ENCODE measurements at places on chromosomes 16 and 17.

- DNase-seq, result no peak
These were observed 16.4 kb downstream of the RAD51D start for GRCh38 chr17:35103271-35103670.

DNA sequence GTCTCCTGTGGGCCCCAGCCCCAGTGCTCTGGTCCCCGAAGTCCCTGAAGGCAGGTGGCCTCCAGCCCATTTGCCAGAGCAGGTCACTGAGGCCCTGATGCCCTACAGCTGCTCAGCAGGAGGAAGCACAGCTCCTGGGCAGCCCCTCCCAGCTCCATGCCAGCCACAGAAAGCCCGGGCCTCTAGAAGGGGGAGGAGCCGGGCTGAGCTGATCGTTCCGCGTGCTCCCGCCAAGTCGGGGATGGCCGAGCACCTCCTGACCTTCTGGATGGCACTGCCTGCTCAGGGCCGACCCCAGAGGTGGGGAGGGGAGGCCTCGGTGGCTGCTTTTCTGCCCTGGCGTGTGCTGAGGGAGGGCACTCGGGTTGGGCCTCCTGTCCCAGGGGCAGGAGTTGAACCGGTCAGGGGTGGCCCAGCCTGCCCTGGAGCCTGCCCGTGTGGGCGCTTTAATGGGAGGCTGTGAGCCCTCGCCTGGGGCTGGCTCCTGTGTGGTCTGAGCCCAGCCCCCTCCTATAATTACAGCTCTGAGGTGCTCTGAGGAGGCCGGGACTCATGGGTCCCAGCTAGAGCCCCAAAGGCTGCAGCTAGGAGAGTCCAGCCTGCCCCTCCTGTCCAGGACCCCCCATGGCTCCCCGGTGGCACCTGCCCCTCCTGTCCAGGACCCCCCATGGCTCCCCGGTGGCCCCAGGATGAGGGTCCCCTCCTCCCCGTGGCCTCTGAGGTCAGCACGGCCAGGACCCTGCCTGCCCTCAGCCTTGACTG is 29.7 kb downstream of the ZFPM1 start:
- no peak for DNase-seq

DNA sequence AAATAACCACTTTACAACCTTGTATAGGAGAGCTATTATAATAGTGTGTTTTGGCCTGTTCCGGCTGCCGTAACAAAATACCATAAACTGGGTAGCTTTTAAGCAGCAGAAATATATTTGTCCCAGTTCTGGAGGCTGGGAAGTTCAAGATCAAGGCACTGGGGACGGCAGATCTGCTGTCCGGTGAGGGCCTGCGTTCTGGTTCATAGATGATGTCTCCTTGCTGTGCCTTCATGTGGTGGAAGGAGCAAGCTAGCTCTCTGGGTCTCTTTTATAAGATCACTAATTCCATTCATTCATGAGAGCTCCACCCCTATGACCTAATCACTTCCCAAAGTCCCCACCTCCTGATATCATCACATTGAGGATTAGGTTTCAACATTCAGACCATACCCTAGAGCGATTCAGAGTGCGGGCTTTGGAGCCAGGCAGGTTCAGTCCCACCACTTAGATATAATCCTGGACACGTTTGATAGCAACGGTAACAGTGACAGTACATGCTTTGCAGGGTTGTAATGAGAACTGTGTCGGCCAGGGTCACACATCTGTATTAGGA is 76.2 kb upstream of the ZFHX3 start:
- peak; percentile 10 for DNase-seq

DNA sequence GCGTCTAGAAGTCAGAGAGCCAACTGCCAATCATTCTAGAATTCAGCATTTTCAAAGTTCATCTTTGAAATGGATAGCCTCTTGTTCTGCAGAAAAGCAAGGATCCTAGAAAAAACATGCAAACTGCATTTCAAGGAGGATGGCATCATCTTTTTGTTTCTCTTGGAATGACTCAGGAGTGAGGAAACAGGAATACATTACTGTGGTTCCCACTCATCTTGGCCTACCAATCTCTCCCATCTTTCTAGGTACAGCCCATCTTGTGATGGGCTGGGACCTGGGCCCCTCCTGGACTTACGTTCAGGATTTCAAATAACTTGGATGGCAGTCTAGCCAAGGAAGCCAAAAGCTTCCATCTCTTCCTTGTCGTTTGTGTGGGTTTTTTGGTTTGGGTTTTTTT is 363.4 kb downstream of the CDH13 start:
- no peak for DNase-seq

DNA sequence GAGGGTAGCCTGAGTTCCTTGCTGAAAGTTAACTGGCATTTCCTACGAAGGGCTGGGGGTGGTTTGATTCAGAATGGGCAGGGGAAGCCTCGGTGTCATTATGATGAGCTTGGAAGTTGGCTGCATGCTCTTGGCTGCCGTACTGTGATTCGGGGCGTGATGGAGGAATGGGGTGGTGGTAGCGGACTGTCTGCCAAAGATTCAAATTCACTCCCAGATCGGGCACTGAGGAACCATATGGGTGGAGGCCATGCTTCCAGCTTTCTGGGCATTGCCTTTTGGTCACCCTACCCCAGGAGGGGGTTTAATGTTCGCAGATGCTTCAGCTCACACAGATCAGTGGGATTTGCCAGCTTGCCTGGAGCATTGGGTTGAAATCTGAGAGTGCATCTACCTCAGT is 492.8 kb upstream of the EEF2KMT start:
- DNase-seq, result no peak

- DNase-seq, result no peak
These were observed 139.4 kb upstream of the TBX2 start for GRCh38 chr17:61260071-61260797.

DNA sequence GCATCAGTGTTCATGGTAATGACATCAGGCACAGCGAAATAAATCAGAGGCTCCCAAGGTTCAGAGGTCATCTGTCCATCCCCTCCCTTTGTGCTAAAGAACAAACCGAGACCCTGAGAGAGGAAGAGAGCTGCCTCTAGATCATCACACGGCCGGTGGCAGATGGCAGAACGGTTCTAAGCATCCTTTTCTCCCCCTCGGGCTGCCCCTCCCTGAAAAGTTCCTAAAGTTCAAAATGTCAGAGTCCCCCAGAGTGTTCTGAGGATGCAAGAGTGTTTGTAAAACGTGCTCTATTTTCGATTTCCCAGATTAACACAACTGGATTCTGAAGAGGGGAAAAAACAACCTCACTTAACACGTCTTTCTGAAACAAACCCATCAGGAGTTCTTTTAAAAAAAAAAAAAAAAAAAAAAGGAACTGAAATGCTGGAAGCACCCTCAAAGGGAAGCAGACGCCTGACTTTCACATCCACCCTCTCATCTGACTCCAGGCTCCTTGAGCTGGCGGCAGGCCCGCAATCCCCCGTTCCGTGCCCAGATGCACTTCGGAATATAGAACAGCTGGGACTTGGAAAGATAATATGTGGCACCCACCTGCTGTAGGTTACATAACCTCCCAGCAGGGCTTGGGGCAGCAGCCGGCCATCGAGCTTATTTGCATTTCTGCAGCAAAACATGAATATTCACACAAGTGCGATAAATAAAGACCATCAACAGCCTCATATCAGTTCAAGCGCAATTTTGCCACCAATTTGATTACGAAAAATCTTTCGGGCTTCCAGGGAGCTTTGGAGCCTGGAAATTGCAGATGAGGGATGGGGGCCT is 115.5 kb upstream of the SMURF2 start:
- peak; percentile 51 for DNase-seq

DNA sequence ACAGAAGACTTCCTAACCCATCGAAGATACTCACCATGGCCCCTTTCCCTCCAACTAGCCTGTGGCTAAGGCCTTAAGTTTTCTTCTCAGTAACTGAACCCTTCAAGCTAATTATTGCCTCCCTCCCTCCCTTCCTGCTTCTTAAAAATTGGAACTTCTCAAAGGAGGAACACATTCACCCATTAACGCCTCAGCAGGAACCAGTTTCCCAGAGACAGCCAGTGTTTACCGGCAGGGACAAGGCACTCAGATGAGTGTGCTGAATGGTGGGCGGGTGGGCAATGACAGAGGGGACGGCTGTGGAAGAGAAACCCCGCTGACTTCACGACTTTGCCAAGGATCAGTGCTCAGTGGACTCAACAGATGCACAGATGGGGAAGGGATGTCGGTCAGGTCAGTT is 20.3 kb downstream of the PITPNA start:
- no peak for DNase-seq

DNA sequence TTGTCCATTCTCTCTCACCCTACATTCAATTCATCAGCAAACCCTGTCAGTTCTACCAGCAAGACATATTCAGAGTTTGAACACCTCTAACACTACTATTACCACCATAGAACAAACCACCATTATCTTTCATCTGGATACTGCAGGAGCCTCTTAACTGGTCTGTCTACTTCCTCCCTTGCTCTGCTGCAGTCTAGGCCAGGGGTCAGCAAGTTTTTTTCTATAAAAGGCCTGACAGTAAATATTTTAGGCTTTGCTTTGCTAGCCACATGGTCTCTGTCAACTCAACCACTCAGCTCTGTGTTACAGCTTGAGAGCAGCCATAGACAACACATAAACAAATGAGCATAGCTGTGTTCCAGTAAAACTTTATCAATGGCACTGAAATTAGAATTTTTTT is 13.8 kb downstream of the KCTD19 start:
- no peak for DNase-seq

DNA sequence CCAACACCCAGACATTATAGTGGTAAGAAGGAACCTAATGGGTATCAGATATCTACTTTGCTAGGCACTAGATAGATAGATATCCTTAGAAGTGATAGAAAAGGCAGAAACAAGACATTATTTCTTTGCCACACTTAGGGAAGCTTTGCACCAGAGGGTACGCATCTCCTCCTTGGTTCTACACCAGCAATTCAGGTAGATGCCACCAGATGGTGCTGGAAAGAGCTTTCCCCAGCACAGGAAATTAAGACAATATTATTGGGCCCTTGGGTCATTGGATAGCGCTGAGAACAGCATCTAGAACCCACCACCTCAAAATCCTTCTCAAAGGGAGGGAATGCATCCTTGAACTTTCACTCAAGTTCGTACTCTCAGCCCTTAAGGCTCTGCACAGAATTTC is 173.8 kb upstream of the CCL2 start:
- DNase-seq, result peak; percentile 3

DNA sequence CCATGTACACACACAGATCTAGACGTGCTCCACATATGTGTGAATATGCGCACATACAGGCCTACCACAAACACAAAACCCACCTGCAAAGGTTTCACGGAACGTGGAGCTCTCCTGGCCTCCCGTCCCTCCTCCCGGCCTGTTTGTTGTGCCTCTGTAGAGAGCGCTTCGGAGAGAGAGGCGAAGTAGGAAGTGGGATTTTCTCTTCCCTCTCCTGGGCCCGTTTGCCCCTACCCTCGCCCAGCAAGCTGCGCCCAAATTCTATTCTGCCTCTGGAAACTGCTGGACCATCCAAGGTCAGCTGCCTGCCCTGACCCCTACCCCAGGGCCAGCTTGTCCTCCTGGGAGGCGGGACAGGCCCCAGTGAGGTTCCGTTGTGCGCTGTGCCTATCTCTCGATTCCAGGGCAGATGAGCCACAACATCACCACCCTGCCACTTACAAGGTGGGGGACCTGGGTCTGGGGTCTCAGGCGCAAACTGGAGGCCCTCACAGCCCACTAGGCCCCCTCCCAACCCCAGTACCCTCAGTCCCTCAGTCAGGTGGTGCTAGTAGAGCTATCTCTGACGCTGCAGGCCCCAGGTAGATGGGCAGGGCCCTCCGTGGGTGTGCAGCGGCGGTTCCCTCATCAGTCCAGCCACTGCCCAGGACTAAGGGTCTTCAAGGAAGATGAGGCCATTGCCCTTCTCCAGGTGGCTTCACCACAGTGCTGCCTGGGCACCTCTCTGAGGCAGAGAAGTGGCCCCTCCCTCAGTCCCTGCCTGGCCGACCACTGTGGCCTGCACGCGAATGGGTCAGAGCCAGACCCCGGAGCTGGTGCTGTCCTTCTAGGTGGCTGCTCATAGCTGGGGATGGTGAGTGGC is 54.2 kb downstream of the BEAN1 start:
- no peak for DNase-seq

- no peak for DNase-seq
These were observed 111.4 kb upstream of the CPHXL start for GRCh38 chr16:75837681-75838080.

DNA sequence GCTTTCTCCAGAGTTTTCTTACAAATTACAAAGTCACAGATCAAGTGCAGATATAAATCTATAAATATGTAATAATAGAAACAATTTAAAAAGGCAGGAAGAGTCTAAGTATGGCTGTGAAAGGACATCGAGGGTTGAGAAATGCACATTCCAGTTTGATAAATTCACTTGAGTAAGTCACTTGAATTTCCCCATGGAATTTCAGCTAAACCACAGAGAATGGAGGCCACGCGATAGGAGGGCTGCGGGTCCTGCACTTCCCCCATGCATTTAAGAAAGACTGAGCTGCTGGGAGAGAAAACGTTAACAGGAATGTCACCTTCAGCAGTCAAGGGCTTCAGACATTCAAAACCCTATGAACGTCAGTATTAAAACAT is 6.1 kb upstream of the MXRA7 start:
- no peak for DNase-seq

GRCh38 chr16:50440531-50440930 is 71.7 kb upstream of the BRD7 start:
- no peak for DNase-seq

- no peak for DNase-seq
These were observed 170.5 kb upstream of the MPHOSPH6 start for GRCh38 chr16:82340531-82340930.

- no peak for DNase-seq
These were observed 12.8 kb upstream of the GFAP start for GRCh38 chr17:44928136-44928535.

GRCh38 chr16:59170099-59170712 is 436.1 kb upstream of the GOT2 start:
- DNase-seq, result no peak

DNA sequence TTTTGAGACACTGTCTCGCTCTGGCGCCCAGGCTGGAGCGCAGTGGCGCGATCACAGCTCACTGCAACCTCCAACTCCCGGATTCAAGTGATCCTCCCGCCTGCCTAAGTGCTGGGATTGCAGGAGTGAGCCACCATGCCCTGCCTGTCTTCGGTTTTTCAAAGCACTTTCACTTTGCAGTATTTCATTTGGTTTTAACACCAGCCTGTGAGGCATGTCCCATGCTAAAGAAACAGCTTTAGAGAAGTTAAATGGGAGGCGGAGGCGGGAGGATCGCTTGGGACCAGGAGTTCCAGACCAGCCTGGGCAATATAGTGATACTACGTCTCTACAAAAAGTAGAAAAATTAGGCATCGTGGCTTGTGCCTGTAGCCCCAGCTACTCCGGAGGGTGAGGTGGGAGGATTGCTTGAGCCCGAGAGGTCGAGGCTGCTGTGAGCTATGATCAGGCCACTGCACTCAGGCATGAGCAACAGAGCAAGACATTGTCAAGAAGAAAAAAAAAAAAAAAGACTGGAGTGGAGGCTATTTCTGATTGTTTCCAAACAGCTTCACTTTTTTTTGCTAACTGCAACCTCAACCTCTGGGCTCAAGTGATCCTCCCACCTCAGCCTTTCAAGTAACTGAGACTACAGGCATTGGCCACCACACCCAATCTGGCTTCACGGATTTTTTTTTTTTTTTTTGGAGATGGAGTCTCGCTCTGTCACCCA is 1.3 kb downstream of the METTL23 start:
- peak; percentile 50 for DNase-seq
